BE2C (cell line): ENCODE measurements at places on chromosomes 1 and 21.

GRCh38 chr1:202135221-202135721, 9.3 kb downstream of the ARL8A start:
- DNase-seq = peak; percentile 62

GRCh38 chr1:225697428-225697827, 44.5 kb upstream of the ENAH start:
- no peak for DNase-seq

- DNase-seq = peak; percentile 84
These were observed 22.9 kb upstream of the FAM20B start for GRCh38 chr1:179002552-179003345.

- no peak for DNase-seq
These were observed 24.7 kb upstream of the GUCA2B start for GRCh38 chr1:42128499-42128898.

GRCh38 chr1:26530410-26530894, 891 bp downstream of the RPS6KA1 start:
- DNase-seq = no peak

- no peak for DNase-seq
These were observed 181.7 kb downstream of the DHRS3 start for GRCh38 chr1:12436345-12436658.

DNA sequence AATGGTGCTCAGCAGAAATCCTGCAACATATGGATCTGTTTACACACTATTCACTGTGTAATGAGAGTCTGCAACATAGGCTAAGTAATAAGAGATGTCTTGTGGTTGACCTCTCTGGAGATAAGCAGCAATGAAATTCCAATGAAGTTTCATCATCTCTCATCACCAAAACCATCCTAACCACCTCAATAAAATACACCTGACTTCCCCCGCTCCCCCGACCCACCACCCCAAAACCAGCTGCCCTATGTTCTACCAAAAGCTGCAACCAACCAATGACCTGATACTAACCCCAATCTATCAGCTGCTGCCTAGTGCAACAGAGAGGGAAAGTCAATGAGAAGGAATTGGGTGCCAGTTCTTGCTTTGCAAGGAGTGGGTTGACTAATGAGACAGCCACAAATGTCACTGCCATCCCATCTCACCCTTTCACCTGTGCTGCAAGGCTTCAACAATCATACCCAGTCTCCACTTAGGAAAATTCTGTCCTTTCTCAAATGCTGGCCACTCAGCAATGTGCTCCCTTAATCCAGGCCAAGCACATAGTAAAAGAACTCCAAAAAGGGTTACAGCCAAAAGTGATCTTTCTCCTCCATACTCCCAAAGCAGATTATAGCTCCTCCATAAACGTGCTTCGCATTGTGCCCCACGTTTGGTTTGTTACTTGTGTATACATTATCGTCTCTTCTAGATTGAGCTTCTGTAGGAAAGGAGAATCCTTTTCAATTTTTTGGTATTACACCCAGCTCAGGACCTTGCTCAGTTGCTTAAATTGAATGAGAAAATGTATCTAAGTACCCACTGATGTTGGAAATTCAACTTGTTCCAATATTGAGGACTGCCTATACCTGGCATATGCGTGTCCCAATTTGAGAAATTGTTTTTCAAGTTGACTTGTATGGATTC, 29.0 kb downstream of the MRPL39 start:
- no peak for DNase-seq

- peak; percentile 74 for DNase-seq
These were observed at the start of gene WLS for GRCh38 chr1:68232289-68233148. Gene WLS, minus strand, starts transcription at chr1:68232523. Its CDS starts 224 bp downstream, at chr1:68232299.

GRCh38 chr1:241074507-241074906, 282.5 kb downstream of the RGS7 start:
- no peak for DNase-seq

DNA sequence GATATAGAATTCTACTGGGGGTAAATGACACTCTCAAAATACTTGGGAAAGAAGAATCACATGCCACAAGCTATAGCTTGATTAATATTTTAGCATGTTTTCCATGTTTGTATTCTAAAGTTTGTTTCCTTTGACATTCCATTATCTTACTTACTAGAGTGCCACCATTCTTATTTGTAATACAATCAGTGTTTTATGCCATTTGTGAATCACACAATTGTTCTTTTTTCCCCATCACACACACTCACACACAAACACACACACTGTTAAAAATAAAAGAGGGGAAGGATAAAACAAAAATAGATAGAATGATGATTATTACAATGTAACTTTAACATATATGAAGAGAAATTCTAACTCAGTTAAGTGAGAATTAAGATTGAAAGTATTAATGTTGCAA, 16.0 kb upstream of the TEKT2 start:
- DNase-seq = no peak

DNA sequence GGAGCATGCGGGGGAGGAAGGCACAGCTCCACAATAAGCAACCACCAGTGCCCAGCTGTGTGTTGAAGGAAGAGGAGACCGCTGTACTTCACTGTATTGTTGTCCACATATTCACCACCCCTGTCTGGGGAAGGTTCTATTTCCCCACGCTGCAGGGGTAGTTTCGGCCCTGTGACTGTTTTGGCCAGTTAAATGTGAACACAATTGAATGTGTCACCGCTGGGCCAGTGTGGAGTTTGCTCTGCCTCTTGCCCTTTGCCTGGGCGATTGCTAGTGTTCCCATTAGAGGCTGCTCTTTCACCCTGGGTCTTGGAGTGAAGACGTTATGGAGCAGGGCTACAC, 32.6 kb downstream of the UBE4B start:
- no peak for DNase-seq

GRCh38 chr1:27428316-27429028, 36.0 kb downstream of the GPR3 start:
- DNase-seq = peak; percentile 44

DNA sequence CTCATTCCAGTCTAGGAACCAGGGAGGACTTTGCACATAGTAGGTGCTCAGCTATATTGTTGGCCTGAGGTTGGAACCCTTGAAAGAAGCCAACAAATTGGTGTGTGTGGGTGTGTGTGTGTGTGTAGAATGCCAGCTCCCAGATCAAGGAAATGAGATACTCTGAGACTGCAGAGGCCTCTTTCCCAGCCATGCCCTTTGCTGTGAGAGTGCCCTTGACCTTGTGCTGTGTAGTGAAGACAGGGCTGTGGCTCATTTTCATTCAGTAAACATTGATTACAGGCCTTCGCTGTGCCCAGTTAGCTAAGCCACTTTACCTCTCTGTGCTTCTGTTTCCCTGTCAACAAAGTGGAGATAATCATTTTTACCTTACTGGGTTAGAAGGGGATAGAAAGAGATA, 3.2 kb downstream of the CYP4B1 start:
- no peak for DNase-seq

- DNase-seq = peak; percentile 60
These were observed 23.5 kb downstream of the F11R start for GRCh38 chr1:160997323-160998038.
